ENCODE measurements at places on chromosomes 2 and 18.

GRCh38 chr2:136497709-136498108, 267.6 kb upstream of the THSD7B start:
- no peak for DNase-seq

- DNase-seq = no peak
Observed at GRCh38 chr2:127052771-127053691, 53.9 kb downstream of the BIN1 start.

DNA sequence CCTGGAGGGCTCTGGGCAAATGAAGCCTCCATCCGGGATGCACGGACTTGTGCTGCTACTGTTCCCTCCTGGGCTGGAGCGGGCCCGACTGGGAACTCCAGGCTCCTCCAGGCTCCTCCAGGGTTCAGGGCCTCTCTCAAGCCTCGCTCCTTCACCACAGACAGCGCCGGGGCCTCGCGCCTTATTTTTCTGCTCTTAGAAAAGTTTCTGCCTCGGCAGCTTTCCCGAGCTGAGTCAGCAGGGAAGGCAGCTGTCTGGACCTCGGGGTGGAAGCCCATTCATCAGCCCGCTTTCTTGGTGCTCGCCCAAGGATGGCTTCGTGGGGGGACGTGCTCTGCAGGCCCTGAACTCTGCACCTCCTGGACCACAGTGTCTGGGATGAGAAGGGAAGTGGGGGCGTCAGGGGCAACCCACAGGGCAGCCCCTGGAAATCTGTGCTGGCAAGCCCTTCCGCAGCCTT, 12.9 kb upstream of the TEX51 start:
- no peak for DNase-seq

GRCh38 chr2:134657650-134658250, 61.0 kb downstream of the TMEM163 start:
- DNase-seq = no peak

GRCh38 chr2:66929632-66930338, 467.3 kb upstream of the ETAA1 start:
- no peak for DNase-seq

- no peak for DNase-seq
Observed at GRCh38 chr2:237154082-237154638, 68.5 kb downstream of the COPS8 start.

GRCh38 chr2:27453968-27454367, 11.8 kb downstream of the KRTCAP3 start:
- DNase-seq = no peak

- DNase-seq = no peak
Observed at GRCh38 chr2:177289824-177290628, 25.5 kb upstream of the NFE2L2 start.

- no peak for DNase-seq
Observed at GRCh38 chr2:102033031-102033749, 41.4 kb downstream of the IL1R2 start.

DNA sequence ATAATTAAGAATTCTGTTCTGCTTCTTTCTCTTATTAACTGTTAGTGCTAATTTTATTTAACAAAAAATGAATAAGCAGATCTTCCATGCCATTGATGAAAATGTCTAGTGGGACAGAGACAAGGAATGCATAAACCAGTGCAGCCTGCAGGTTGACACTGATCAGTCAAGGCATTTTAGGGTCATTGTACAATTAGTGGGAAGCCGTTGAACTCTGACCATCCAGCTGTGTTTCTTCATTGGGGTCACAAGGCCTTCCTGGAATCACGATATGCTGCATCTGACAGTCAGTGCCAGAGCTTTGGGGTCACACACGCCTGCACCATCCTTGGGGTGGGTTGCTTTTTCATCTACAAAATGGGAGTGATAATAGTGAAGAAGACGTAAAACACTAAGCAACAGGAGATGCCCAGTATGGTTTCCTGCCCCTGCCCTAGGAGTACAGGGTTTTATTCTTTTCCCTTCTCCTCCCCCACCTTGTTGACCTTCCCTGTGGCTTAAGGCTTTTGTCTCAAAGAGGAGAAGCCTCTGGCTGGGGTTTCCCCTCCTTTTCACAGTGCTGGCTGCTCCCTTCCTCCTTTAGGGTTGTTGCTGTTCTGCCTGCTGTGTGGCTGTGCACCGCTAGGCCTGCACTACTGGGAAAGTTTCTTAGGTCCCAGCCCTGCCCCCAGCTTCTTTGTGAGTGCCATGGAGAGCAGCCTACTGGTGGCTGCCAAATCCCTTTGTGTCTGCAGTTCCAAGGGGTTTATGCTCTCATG, 245.6 kb downstream of the TPGS2 start:
- DNase-seq = no peak

- no peak for DNase-seq
Observed at GRCh38 chr2:8554296-8554806, 127.5 kb upstream of the ID2 start.

- DNase-seq = no peak
Observed at GRCh38 chr2:105797298-105797819, 52.6 kb downstream of the NCK2 start.

- no peak for DNase-seq
Observed at GRCh38 chr18:7336623-7337022, 105.7 kb downstream of the LRRC30 start.

GRCh38 chr2:128195435-128195984, 104.5 kb downstream of the UGGT1 start:
- DNase-seq = no peak

GRCh38 chr2:178485356-178485755, 5.1 kb downstream of the PLEKHA3 start:
- DNase-seq = no peak

GRCh38 chr2:71235930-71236587, 9.2 kb upstream of the PAIP2B start:
- no peak for DNase-seq

GRCh38 chr2:31987454-31988220, 23.2 kb downstream of the MEMO1 start:
- DNase-seq = no peak

DNA sequence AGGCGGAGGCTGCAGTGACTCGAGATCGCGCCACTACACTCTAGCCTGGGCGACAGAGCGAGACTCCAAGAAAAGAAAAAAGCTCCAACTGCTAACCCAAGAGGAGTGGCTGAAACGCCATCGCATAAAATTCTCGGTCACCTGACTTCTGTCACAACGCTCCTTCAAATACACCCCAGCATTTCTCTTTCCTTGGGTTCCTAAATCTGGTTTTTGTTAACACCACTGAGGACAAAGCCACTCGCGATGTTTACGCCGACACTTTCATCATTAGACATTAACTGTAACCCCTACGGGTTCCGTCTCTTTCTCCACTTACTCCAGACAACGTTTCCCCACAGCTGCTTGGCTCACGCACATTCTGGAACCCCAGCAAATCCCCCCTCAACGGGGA, 679 bp downstream of the CLK1 start:
- no peak for DNase-seq

DNA sequence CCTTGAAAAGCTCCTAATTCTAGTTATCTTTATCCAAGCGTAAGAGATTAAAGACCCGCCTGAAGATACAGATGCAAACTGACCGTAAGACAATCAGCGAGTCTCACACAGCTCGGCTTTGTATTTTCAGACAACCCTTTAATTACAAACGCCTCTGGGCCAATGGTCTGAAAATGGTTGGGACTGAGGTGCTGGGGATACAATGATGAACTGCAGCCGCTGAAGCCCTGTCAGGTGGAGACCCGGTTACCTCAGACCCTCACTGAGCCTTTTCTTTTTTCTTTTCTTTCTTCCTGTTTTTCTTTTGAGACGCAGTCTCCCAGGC, 715 bp upstream of the CFAP36 start:
- DNase-seq = no peak

DNA sequence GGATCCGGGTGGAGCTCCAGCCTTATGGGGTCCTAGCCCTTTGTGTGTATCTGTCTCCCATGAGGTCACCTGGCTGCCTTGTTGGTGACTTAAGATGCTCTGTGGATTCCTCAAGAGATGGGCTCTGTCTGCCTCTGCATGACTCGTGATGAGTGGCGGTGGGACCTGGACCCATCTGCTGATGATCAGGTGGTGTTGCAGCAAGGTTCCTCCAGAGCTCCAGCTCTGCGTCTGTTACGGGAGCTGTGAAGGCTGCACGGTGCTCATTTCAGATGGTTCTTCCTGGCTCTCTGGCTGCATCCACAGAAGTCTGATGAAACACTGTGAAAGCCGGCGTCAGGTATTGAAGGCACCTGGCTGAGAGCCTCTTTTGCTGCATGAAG, 2.4 kb downstream of the AGAP1 start:
- DNase-seq = no peak

DNA sequence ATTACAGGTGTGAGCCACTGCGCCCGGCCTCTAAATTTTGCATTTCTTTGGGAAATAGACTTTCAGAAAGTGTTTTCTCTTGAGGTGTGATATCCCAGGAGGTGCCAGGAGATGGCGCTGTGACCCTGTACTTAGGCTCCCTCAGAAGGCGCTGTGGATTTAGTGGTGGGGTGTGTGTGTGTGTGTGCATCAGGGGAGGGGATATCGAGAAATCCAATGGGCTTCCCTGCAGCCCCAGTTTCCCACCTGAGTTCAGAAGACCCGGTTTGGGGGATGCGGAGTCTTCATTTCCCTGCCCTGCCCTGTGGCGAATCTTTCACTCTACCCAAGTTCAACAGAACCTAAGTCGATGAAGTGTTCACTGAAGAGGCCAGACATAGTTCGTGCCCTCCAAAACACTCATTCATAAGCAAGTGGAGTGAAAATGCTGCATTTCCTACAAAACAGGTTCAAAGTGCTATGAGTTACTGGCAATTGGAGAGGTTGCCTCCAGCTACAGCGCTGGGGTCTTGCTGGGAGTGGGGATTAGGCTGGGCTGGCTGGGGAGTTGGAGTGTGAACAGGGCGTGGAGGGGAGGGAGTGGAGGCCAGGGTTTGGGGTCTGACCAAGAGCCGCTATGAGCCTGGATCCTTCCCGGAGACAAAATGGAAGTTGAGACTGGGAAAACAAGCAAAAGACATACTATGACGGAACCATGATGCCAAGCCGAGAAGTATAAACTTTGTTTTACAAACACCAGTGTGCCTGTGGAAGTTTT, 6.5 kb upstream of the WNT6 start:
- no peak for DNase-seq

DNA sequence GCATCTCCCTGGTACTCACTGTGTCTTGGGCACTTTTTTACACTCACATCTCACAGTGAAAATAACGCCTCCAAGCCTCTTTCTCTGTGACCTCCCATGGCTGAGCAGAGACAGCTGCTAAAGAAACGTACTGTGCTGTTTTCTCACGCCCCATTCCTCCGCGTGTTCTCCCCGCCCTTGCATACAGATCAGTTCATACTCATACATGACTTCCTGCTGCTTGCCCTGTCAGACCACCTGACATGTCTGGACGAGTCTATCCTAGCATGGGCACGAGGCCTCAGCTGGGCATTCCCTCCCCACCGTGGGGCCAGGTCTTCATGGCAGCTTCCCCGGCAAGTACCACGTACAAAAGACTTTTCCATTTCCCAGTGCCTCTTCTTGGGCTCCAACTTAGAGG, 21.2 kb upstream of the IL1A start:
- DNase-seq = no peak

All from cortex of kidney (tissue), 1 donor.